AG08396 (cell line): ENCODE measurements at places on chromosomes 6 and 20.

GRCh38 chr6:108432792-108433191 lies 127.9 kb upstream of the FOXO3 start:
- no peak for DNase-seq

- DNase-seq, result no peak
Observed at GRCh38 chr20:17932396-17932795, 36.2 kb downstream of the SNX5 start.

DNA sequence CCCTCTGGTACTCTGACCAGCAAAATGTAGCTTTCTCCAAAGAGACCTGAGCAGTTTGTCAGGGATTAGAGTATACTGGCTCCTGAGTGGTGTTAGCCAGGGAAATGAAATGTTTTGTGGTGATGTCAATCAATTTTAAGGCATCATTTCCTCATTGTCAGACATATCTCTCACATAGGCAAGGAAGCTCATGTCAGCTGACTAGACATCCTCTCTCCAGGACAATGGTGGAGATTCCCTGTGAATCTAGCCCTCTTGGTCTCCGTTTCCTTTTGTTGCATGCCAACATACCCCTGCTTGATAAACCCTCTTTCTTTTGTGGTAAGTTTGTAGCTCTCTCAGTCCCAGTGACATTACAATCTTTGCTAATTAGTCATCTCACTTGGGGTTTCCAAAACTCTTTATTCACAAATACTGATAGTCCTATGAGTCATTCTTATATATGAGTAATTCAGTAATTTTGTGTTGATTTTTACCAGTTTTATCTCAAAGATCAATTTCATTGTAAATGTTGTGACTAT lies 135.6 kb upstream of the PTPRK start:
- DNase-seq, result peak; percentile 73

- DNase-seq, result peak; percentile 64
Observed at GRCh38 chr20:37349517-37350491, 3.9 kb downstream of the SRC start.

GRCh38 chr20:34876406-34877282 lies at the start of gene ACSS2:
Gene ACSS2 (plus strand): TSS chr20:34876612. CDS start chr20:34876646, 34 bp downstream.
- peak; percentile 97 for DNase-seq

DNA sequence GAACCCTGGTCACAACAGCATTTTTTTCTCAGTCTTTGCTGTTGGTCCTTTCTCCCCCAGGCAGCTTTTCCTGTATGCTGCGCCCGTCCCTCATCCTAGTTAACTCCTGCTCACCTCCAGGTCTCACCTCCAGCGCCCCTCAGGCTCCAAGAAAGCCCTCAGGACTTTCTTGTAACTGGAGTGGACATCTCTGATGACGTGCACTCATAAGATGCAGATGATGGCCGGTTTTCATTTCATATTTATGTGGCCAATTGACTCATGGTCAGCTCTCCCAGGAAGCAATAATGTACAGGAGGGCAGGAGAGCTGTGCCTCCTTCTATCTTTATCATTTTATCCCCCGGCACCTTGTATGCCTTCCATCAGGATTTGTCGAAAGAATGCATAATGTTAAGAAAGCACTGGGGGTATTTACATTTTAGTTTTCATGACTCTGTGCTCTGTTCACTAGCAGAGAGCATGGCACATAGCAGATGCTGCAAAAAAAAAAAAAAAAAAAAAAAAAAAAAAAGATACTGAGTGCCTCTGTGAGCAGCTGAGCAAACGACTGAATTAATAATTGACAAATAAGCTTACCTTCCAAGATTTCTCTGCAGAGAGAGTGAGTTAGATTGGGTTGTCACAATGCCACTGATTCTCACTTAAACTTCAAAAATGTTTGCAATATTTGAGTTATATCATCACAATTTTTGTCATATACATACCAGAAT lies 170.2 kb downstream of the DOK5 start:
- DNase-seq, result no peak

- peak; percentile 14 for DNase-seq
Observed at GRCh38 chr20:22312744-22313346, 271.5 kb downstream of the FOXA2 start.

GRCh38 chr6:135183532-135184440 lies 2.7 kb downstream of the MYB start:
- DNase-seq, result peak; percentile 13

- peak; percentile 43 for DNase-seq
Observed at GRCh38 chr6:22149501-22150367, 147.1 kb downstream of the PRL start.

GRCh38 chr6:130587778-130588520 lies 222.1 kb downstream of the TMEM200A start:
- peak; percentile 22 for DNase-seq

DNA sequence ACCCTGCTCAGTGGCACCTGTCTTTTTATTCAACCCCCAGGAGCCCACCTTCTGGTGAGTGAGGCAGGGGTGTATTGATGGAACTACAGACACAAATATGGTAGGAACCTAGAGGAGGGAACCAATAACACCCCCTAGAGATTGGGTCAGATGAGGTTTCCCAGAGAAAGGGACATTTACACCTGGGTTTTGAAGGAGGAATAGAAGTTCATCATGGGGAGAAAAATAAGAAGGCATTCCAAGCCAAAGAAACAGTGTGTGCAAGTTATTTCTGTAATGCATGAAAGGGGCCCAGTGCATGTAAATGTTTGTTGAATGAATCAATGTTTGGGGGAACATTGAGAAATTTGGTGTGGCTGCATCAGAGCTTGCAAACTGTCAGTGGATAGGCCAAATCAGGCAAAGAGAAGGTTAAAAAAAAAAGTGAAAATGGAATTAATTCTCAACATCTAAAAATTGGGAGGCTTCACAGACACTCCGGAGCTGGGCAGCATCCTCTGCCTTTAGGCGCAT lies 11.1 kb upstream of the KIAA1755 start:
- no peak for DNase-seq

- DNase-seq, result no peak
Observed at GRCh38 chr20:44632103-44632752, 19.3 kb downstream of the ADA start.

- DNase-seq, result no peak
Observed at GRCh38 chr20:53097371-53097770, 125.2 kb downstream of the TSHZ2 start.

- DNase-seq, result no peak
Observed at GRCh38 chr6:1100269-1100668, 211.6 kb upstream of the FOXQ1 start.

DNA sequence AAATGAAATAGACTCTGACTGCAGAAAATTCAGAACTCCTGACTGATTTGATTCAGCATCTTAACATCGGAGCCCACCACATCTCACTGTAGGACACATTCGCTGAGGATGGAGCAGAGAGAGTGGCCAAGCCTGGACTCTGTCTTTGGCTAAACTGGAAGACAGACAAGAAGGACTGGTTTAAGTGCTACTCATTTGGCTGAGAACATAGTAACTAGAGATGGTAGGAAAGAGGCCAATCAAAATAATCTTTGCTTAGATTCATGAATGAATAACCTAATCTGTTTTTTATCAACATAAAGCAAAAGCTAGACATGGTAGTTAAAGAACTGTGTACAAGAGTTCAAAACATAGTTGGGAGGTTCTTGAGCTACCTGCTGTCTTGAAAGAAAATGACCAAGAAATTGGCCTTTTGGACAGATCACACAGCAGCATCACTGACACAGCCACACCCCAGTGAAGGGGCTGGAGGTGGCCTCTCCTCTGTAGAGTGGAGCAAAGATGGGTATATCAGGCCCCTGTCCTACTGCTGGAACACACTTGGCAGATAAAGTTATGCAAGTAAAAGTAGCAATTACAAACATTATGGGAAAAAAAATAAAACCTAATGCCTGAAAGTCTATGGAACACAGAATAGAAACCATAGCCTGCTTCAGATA lies 87.1 kb upstream of the NT5E start:
- DNase-seq, result no peak

DNA sequence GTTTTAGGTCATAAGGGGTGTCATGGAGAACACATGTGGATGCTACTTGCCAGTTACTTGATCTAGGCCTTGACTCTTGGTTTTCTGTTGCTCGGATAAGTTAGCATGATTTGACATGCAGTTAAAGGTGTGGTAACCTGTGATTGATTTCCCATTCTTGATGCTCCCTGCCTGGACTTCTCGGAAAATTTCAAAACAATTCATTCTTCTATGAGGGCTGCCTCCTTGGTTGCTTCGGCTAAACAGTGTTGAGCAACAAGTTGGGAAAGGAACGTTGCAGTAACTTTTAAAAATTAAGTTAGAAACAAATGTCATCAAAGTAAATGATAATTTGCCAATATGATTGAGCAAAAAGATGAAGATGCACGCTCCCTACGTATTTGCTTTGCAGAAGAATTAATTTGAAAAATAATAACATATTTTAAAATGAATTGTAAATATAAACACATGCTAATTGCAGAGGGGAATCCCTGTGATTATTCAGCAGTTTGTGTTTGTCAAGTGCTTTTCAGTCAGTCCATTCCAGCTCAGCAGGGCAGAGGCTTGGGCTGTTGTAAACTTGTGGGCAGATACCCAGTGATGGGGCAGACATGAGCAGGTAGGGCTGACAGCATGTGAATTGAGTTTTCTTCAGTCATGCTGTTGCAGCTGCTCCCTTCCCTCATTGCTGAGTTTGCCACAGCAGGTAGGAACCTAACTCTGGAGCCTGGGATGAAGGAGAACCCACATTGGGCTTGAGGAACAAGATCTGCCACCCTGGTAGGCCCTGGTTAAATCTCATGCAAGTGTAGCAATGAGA lies 110.2 kb downstream of the ESR1 start:
- no peak for DNase-seq

- no peak for DNase-seq
Observed at GRCh38 chr20:57809661-57810172, 99.9 kb upstream of the PMEPA1 start.

GRCh38 chr20:23043376-23043775 lies 6.1 kb downstream of the THBD start:
- no peak for DNase-seq
